Gastroesophageal sphincter (tissue), 4 donors: ENCODE measurements at places on chromosomes 5 and 9. TPM values are rescaled to one million over a fixed set of nuclear protein-coding genes. Genes with fewer than 3 reads are reported as not detected.

The CENPK gene
- not detected for total RNA-seq

The CNTFR gene
- 11.6 TPM for total RNA-seq

The ST8SIA4 gene
- total RNA-seq, result 3.9 TPM

The HAVCR1 gene
- not detected for total RNA-seq
